Activated T-cell treated with anti-CD3 and anti-CD28 coated beads, Interleukin-2, amount 50 U/mL, for 72 hours (primary cell): ENCODE measurements at places on chromosomes 5 and 9.

GRCh38 chr5:178586396-178586795 is 3.8 kb downstream of the COL23A1 start:
- no peak overlapping the region for H3K4me3 ChIP-seq
- no peaks in the 10 kb centered on the region for H3K36me3 ChIP-seq
- H3K4me1 ChIP-seq = peaks cover 5% of the 10 kb centered on the region
- H3K27ac ChIP-seq = no peak overlapping the region
- peaks cover 51% of the 10 kb centered on the region for H3K27me3 ChIP-seq

GRCh38 chr5:38563624-38564023 is 7.2 kb upstream of the LIFR start:
- no peaks in the 10 kb centered on the region for H3K4me1 ChIP-seq
- DNase-seq = no peak
- no peak overlapping the region for H3K27ac ChIP-seq
- H3K36me3 ChIP-seq = no peaks in the 10 kb centered on the region

GRCh38 chr9:8872802-8873201 is 1073.2 kb upstream of the DMAC1 start:
- no peak for DNase-seq
- no peak overlapping the region for H3K4me3 ChIP-seq

DNA sequence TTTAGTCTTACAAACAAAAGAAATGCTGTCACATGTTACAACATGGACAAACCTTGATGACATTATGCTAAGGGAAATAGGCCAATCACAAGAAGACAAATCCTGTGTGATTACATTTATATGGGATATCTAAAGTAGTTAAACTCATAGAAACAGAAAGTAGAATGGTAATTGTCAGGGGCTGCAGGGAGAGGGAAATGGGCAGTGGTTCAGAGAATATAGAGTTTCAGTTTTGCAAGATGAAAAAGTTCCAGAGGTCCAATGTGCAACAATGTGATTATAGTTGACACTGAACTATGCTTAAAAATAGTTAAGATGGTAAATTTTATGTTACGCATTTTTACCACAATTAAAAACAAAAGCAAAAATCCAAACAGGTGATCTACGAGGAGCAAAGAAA is 265.5 kb downstream of the NDUFS4 start:
- no peaks in the 10 kb centered on the region for H3K4me1 ChIP-seq
- no peaks in the 10 kb centered on the region for H3K27me3 ChIP-seq
- H3K4me3 ChIP-seq = no peak overlapping the region
- DNase-seq = no peak

- DNase-seq = no peak
- H3K36me3 ChIP-seq = no peaks in the 10 kb centered on the region
- H3K27me3 ChIP-seq = peaks cover 7% of the 10 kb centered on the region
- no peak overlapping the region for H3K27ac ChIP-seq
These were observed 39.8 kb downstream of the NEK6 start for GRCh38 chr9:124297551-124297901.
